ENCODE measurements at places on chromosomes 7 and 10. TPM values are rescaled to one million over a fixed set of nuclear protein-coding genes. Genes with fewer than 3 reads are reported as not detected.

STEAP2 gene
- total RNA-seq, result 27.3 TPM

POLL gene
- 23.3 TPM for total RNA-seq

SPOCK2 gene
- total RNA-seq, result 6.5 TPM

GATA3 gene
- total RNA-seq, result 0.54 TPM

KCNK18 gene
- total RNA-seq, result not detected

ZNF804B gene
- total RNA-seq, result not detected

DNA sequence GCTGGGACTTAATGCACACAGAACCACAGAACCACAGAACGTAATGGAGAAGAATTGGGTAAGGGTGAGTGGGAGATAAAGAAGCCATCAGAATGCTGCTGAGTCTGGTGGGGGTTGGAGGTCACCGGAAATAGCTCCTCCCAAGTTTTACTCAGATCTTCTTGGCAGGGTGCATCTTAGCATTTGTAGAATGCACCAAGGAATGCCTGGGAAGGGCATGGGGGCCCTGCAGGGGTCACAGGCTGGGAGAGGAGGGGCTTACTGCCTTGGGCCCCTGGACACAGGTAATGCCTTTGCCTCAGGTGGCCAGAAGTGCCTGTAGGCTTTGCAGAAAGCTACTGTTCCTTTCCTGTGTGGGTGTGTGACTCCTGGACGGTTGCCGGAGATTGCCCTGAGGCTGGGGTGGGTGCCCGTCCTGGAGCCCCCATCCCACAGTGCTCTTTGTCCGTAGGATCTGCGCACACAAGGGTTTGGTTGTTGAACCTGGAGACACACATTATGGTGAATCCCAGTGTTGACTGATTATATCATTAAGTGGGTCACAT is 55.1 kb downstream of the MGMT start:
- no peak for DNase-seq

- DNase-seq, result no peak
Observed at GRCh38 chr10:3925184-3925583, 140.2 kb upstream of the KLF6 start.

DNA sequence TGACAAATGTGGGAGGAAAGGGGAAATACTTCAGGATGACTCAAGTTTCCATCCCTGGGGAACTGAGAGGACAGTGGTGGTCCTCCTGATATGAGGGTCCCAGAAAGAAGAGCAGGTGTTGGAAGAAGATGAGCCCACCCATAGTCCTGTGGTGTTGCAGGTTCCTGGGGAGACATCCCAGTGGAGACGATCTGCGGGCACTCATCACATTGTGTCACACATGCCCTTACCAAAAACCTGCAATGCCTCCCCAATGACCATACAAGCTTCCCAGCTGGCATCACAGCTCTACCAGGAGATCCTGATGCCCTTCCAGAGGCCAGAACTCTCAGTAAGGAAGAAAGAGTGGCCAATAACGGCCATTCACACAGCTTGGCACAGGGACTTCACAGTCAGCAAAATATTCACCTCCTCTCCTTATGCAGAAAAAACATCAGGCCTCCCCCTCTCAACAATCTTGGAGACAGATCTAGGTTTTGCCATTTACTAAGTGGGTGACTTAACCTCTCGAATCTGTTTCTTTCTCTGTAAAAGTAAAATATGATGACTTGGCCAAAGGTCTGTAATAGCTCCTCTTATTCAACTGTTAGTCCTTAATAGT is 9.0 kb downstream of the PUS7 start:
- DNase-seq, result no peak

DNA sequence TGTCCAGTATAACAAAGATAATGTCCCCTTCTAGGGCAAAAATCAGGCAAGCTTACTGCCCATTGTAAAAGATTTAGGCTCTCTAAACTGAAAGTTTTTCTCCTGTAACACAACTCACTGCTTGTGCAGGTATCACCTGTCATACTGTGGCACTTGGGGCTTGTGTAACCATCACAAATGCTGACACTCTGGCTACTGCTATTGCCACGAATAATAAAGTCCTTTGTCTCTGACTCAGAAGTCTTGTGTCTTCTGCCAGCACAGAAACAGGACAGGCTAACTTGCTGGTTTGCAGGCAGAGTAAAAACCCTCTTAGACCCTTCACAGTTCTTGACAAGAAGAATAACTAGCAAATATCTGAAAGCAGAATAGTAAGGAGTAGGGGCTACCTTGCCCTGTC is 273.9 kb downstream of the RPS24 start:
- peak; percentile 2 for DNase-seq

DNA sequence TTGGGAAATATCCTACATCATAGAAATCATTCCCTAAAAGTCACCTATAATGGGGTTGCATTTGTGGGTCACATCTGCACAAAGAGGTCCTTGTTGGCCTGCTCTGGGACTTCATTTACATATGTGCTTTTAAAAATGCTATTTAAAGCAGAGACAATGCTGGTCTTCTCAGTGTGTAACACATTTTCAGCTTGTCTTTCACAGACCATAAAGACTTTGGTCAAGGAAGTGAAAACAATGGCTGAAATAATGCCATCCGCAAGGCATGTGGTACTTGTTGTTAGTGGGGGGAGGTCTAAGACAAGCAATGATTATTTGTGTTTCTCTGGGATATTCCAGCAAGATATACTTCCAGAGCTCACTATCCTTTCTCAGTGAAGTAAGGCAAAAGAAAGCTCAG is 84.6 kb upstream of the PDLIM1 start:
- no peak for DNase-seq

DNA sequence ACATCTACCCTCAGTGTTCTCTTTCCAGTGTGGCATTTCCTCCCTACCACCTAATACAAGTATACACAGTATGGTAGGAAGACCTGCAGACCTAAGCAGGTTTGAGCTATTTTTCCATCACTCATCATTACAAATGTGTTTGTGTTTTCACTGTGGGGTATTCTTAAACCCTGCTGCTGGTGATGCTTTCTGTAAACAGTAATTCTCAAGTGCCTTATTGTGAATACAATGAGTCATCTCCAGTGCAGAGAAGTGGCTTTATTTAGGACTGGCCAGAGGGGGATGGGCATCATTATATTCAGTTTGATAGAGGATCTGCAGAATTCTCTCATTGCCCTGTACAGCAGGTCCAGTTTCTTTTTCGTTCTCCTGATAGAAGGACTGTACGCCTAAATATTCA is 63.7 kb downstream of the GRM8 start:
- no peak for DNase-seq

DNA sequence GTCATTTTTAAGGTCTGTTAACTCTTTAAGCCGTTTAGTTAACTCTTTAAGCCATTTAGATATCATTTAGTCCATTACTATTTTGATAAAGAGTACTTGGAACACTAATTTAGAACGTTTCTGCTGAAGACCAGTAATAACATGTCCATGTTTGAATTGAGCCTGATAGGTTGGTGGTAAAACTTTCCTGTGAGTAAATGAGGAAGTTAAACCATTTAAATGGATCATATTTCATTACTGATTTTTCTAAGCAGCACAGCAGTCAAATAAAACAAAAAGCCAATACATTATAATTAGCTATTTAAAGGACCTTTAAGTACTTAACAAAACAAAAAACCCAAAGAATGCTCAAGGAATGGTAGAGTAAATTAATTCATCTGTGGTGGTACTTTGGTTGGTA is 29.4 kb downstream of the PHTF2 start:
- no peak for DNase-seq

- no peak for DNase-seq
Observed at GRCh38 chr7:144862612-144863319, 26.9 kb upstream of the TPK1 start.

DNA sequence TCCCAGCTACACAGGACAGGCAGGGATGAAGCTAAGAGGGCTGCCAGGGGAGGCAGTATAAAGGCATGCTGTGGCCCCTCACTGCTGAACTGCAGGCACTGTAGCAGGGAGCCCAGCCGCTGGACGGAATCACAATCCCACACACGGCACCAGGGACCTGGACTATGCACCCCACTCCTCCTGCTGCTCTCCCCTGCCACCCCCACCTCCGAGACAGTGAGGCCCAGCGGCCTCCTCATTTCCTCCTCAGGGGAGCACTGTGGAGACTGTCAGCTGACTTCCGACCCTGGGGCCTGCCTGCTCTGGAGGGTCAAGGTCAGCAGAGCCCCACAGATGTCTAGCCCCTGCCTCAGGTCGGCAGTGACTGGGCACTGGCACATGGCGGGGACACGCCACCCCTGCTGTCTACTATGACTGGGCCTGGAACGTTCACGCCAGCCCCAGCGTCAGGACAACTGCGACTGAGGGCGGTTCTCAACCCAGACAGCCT is 92.7 kb downstream of the FAM53B start:
- DNase-seq, result no peak

GRCh38 chr7:95028683-95029082 is 121.3 kb downstream of the PPP1R9A start:
- DNase-seq, result no peak

DNA sequence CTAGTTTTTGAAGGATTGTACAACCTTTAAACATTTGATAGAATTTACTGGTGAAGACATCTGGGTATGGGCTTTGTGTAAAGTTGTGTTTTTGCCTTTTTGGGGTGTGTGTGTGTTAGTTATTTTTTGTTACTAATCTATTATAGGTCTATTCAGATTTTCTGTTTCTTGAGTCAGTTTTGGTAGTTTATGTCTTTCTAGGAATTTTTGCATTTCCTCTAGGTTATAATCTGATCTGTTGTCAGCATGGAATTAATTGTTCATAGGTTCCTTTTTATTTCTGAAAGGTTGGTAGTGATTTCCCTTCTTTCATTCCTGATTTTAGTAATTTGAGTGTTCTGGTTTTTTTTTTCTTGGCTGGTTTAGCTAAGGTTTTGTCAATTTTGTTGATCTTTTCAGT is 17.7 kb downstream of the SEPTIN7 start:
- no peak for DNase-seq

DNA sequence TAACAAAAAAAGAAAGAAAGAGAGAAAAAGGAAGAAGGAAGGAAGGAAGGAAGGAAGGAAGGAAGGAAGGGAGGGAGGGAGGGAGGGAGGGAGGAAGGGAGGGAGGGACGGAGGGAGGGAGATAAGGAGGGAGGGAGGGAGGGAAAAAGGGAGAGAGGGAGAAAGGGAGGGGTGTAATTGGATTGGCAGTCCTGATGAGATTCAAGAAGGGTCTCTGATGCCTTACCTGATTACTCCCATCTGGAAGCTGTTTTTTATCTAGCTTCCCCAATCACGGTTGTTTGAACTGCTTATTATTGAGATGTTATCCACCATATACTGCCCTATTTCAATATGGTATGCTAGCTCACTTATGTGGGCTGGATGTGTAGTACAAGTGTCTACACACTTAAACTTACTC is 27.3 kb downstream of the GNG11 start:
- DNase-seq, result no peak

All from colonic mucosa (tissue), 4 donors.